ENCODE measurements at places on chromosomes 2 and 18. TPM values are rescaled to one million over a fixed set of nuclear protein-coding genes. Genes with fewer than 3 reads are reported as not detected.

The SPR gene
- 10.7 TPM for total RNA-seq

The PIAS2 gene
- total RNA-seq, result 53.9 TPM

The CYP27A1 gene
- 5.4 TPM for total RNA-seq

The GRB14 gene
- total RNA-seq, result 11.6 TPM

The CHRNG gene
- not detected for total RNA-seq

The AGXT gene
- total RNA-seq, result not detected

The NEU4 gene
- total RNA-seq, result 0.82 TPM

The TUBA3D gene
- total RNA-seq, result 0.21 TPM
